Pulmonary artery endothelial cell (primary cell): ENCODE measurements at places on chromosomes 5 and 9. TPM values are rescaled to one million over a fixed set of nuclear protein-coding genes. Genes with fewer than 3 reads are reported as not detected.

Gene ALG2
- total RNA-seq: 43.9 and 49.2 TPM in 2 replicates

Gene SLC2A6
- total RNA-seq: 36.0 and 42.3 TPM in 2 replicates

- no peak for DNase-seq
These were observed 487.4 kb downstream of the PRDM9 start for GRCh38 chr5:23994581-23995370.

- no peak for DNase-seq
These were observed 4.0 kb upstream of the ZBTB34 start for GRCh38 chr9:126856326-126856877.

- no peak for DNase-seq
These were observed 32.4 kb downstream of the PDZD2 start for GRCh38 chr5:31671339-31671741.

Gene LVRN
- 0.13 and 0.18 TPM in 2 replicates for total RNA-seq

Gene SHISAL2B
- not detected in 2 replicates for total RNA-seq

DNA sequence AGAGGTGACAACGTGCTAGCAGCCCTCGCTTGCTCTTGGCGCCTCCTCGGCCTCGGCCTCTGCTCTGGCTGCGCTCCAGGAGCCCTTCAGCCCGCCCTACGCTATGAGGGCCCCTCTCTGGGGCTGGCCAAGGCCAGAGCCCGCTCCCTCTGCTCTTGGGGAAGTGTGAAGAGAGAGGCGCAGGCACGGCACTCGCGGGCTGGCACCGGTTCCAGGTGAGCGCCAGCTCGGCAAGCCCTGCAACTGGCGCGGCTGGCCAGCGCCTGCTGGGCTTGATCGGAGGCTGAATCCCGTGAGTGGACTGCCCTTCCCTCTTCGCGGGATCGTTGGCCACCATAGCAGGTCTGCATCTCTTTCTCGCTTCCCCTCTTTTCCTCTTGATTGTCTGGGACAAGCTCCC is 298.0 kb upstream of the PTPRD start:
- no peak for DNase-seq

DNA sequence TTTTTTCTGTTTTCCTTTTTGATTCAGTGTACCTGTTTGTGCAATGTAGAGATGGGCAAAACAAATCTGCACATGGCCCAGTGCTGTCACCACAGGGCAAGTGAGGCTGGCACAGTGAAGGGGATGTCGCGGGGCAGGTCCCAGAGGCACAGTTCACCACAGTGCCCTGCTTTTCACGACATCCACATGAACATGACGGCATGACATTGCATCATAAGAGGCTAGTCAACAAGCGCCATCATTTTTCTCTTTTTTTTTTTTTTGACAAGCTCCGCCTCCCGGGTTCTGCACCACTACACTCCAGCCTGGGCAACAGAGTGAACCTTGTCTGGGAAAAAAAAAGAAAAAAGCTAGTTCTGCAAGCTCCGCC is 42.9 kb upstream of the VDAC1 start:
- DNase-seq: no peak

Gene LAMC3
- total RNA-seq: 0.07 TPM in 1 of 2 replicates, not detected in the other

GRCh38 chr5:100584069-100584468 is 48.9 kb downstream of the FAM174A start:
- DNase-seq: no peak

DNA sequence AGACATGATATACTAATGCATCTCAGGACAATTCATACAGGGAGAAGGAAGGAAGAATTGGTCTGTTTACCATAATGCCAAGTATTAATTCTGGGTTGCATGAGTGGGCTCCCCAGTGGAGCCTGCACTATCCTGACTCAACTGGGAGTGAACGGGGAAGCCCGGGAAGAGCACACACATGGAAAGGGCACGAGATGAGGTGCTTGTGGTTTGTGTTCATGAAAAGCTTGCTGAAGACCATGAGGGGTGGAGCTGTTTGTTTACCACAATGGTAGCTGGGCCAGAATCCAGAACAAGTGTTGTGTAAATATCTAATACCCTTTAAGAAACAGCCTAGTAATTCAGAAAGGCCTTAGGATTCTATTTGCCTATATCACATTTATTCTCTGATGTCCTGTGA is 44.6 kb downstream of the POC5 start:
- DNase-seq: no peak

Gene PCDHGB7
- 4.8 and 6.1 TPM in 2 replicates for total RNA-seq

GRCh38 chr5:64166201-64166959 is 737 bp downstream of the RNF180 start:
- no peak for DNase-seq

Gene MSH3
- total RNA-seq: 8.4 and 9.3 TPM in 2 replicates

GRCh38 chr9:26369093-26369492 is 523.5 kb downstream of the CAAP1 start:
- no peak for DNase-seq

Gene RGMB
- 21.4 and 37.2 TPM in 2 replicates for total RNA-seq
